ENCODE measurements at places on chromosomes 11 and 22.

DNA sequence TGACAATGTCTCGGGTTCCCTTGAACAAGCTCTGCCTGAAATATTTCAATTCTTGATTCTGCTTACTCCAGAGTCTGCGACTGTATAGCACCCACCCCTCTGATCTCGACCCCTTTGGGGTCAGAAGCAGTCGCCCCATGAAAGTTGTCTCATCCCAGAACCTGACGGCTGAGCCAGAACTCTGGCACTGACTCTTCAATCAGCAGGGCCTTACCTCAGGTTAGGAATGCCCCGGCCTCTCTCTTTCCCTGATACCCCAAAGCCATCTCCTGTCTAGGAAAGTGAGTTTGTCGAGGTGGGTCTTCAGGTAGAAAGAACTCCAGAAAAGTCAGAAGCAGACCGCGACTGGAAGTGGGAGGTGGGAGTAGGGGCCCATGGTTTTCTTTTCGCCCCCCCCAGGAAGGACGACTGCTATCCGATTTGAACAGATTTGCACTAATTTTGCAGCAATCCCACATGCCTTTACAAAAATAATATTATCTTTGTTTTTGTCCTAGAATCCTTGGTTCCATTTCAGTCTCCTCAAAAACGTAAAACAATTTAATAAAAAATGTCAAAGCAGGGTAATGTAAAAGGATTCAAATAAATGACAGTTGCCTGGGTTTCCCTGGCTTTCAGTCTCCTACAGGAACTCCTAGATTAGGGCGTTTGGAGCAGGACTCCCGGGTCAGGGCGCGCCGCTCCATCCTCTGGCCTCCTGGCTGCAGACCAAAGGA lies 898 bp upstream of the ROBO3 start:
- DNase-seq = no peak

DNA sequence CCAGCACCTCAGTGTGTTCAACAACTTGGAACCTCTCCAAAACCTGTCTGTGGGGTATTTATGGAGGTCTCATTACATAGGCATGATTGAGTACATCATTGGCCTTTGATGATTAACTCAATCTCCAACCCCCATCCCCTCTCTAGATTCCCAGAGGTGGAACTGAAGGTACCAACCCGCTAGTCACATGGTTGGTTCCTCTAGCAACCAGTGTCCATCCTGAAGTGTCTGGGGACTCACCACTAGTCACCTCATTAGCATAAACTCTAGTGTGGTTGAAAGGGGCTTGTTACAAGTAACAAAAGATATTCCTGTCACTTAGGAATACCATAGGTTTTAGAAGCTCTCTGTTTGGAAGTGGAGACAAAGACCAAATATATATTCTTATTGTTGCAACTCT lies 40.3 kb downstream of the SIK2 start:
- no peak for DNase-seq

GRCh38 chr22:39281126-39281525 lies 36.3 kb upstream of the PDGFB start:
- DNase-seq = no peak

GRCh38 chr22:35555483-35555890 lies 14.9 kb downstream of the RASD2 start:
- no peak for DNase-seq

GRCh38 chr11:95991101-95991500 lies 67.2 kb upstream of the MTMR2 start:
- no peak for DNase-seq

DNA sequence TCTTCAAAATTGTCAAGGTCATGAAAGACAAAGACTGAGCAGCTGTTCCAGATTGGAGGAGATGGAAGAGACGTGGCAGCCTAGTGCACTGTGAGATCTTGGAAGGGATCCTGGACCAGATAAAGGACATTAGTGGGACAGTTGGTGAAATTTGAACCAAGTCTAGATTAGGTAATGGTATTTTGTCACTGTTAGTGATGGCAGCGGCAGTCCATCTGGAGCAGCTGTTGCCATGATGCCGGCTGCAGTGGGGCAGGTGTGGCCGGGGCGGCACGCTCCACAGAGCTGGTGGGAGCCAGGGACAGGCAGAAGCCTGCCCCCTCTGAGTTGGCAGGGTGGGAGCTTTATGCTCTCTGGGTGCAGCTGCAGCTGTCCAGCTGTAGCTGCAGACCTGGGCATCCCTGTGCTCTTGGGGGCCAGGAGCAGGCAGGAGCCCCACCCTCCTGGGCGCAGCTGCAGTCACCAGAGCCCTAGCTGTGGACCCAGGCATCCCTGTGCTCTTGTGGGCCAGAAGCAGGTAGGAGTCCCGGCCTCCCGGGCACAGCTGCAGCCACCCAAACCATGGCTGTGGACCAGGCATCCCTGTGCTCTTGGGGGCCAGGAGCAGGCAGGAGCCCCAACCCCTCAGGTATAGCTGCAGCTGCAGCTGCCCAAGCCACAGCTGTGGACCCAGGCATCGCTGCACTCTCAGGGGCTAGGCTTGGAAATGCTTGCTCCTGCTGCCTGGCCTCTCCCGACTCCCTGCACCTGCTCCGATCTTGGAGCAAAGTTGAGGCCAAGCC lies 20.7 kb downstream of the DIXDC1 start:
- no peak for DNase-seq

- no peak for DNase-seq
These were observed 3.1 kb downstream of the MRGPRG start for GRCh38 chr11:3215346-3216026.

GRCh38 chr11:22115470-22116029 lies 77.3 kb upstream of the ANO5 start:
- DNase-seq = no peak

Data from MCF 10A (cell line).